ENCODE measurements at places on chromosomes 11 and 22. TPM values are rescaled to one million over a fixed set of nuclear protein-coding genes. Genes with fewer than 3 reads are reported as not detected.

GRCh38 chr11:12288212-12288930 lies 89.0 kb upstream of the PARVA start:
- H3K4me3 ChIP-seq = no peak overlapping the region
- H3K36me3 ChIP-seq = no peaks in the 10 kb centered on the region
- H3K4me1 ChIP-seq = peaks cover 10% of the 10 kb centered on the region
- DNase-seq = peak; percentile 92
- H3K27ac ChIP-seq = no peak overlapping the region

GRCh38 chr22:17990942-17991341 lies 33.4 kb downstream of the MICAL3 start:
- peaks cover 27% of the 10 kb centered on the region for H3K4me1 ChIP-seq
- no peak overlapping the region for H3K27ac ChIP-seq
- H3K27me3 ChIP-seq = no peaks in the 10 kb centered on the region
- no peak for DNase-seq
- no peaks in the 10 kb centered on the region for H3K36me3 ChIP-seq
- no peak overlapping the region for H3K4me3 ChIP-seq

DNA sequence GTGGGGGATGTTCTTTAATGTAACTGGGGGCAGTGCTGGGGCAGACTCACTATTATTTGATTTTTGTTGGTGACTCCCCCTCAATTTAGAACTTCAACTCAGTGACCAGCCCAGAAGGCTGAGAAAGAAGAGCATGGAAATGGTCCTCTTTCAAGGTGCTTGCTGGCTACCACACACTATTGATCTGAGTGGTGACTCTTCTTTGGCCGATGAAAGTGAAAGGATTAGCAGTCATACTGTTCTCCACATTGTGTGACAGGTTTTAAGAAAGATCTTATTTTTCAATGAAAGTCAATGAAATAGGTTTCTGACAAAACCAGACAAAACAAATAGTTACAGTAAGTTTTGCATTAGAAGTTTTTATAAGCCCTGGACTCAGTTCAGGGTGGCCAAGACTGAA lies 29.9 kb downstream of the NLRP14 start:
- H3K27ac ChIP-seq = no peak overlapping the region
- H3K27me3 ChIP-seq = no peaks in the 10 kb centered on the region
- no peaks in the 10 kb centered on the region for H3K36me3 ChIP-seq
- H3K4me1 ChIP-seq = no peaks in the 10 kb centered on the region

DNA sequence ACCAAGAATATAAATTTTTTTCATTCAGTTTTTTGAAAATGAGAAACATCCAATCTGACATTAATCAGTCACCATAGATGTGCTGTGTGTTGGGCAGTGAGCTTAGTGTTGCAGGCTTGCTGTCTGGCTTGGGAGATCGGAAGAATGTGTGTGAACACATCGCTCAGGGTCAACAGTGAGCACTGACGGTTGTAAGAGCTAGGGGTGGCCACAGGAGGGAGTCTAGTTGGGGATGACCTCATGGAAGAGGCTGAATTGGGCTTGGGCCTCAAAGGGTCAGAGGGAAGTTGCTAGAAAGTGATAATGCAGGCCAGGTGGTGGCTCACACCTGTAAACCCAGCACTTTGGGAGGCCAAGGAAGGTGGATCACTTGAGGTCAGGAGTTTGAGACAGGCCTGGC lies 375.4 kb downstream of the DDX10 start:
- H3K27ac ChIP-seq = no peak overlapping the region
- H3K4me3 ChIP-seq = no peak overlapping the region
- no peaks in the 10 kb centered on the region for H3K36me3 ChIP-seq
- peaks cover 11% of the 10 kb centered on the region for H3K4me1 ChIP-seq
- H3K27me3 ChIP-seq = no peaks in the 10 kb centered on the region

GRCh38 chr11:10651656-10652361 lies 41.7 kb downstream of the IRAG1 start:
- no peaks in the 10 kb centered on the region for H3K27me3 ChIP-seq
- DNase-seq = no peak

DNA sequence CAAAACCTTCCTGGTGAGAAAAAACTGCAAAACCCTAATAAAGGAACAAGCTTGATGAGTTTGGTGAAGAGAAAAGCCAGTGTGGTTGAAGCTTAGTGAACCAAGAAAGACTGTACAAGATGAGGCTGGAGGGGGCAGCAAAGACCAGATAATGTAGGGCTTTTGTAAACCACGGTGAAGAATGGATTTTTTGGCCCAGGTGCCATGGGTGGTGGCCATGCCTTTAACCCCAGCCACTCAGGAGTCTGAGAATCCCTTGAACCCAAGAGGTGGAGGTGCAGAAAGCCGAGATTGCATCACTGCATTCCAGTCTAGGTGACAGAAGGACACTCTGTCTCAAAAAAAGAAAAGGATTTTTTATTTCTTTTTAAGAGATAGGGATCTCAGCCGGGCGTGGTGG lies 5.0 kb upstream of the ZDHHC5 start:
- peaks cover 3% of the 10 kb centered on the region for H3K36me3 ChIP-seq
- peaks cover 20% of the 10 kb centered on the region for H3K4me1 ChIP-seq
- H3K4me3 ChIP-seq = peak overlapping the region; percentile 14
- H3K27me3 ChIP-seq = peaks cover 4% of the 10 kb centered on the region
- no peak overlapping the region for H3K27ac ChIP-seq

- DNase-seq = no peak
- H3K27me3 ChIP-seq = peaks cover 5% of the 10 kb centered on the region
- peaks cover 16% of the 10 kb centered on the region for H3K4me1 ChIP-seq
- peaks cover 3% of the 10 kb centered on the region for H3K36me3 ChIP-seq
- no peak overlapping the region for H3K4me3 ChIP-seq
- H3K27ac ChIP-seq = no peak overlapping the region
These were observed 90.6 kb downstream of the CDKN1C start for GRCh38 chr11:2794968-2795322.

- H3K27me3 ChIP-seq = no peaks in the 10 kb centered on the region
- no peaks in the 10 kb centered on the region for H3K36me3 ChIP-seq
- no peak for DNase-seq
- peaks cover 58% of the 10 kb centered on the region for H3K4me1 ChIP-seq
- peak overlapping the region; percentile 48 for H3K27ac ChIP-seq
- H3K4me3 ChIP-seq = peak overlapping the region; percentile 98
These were observed 1.5 kb downstream of the EHD1 start for GRCh38 chr11:64876835-64877341.

- H3K4me1 ChIP-seq = peaks cover 13% of the 10 kb centered on the region
- no peak for DNase-seq
- no peaks in the 10 kb centered on the region for H3K36me3 ChIP-seq
- H3K27me3 ChIP-seq = no peaks in the 10 kb centered on the region
These were observed 1299.3 kb downstream of the BRD1 start for GRCh38 chr22:48528221-48528915.

DNA sequence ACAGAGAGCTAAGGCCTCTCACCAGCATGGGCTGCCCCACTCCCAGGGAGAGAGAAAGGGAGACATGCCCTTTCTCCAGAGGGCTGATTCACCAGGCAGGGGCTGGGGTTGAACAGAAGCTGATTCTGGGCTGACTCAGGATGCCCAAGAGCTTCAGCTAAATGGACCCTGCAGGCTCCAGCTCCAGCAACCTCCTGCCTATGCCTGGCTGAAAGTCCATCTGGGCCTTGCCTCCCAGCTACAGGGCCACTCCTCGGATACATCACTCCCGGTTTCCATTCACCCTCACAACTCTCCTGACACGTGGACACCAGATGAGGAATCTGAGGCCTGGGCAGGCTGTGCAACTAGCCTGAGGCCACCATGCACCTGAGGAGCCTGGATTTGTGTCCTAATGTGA lies 215.5 kb downstream of the BUD13 start:
- DNase-seq = no peak
- no peaks in the 10 kb centered on the region for H3K27me3 ChIP-seq
- no peaks in the 10 kb centered on the region for H3K36me3 ChIP-seq
- peaks cover 19% of the 10 kb centered on the region for H3K4me1 ChIP-seq
- peak overlapping the region; percentile 83 for H3K27ac ChIP-seq

DNA sequence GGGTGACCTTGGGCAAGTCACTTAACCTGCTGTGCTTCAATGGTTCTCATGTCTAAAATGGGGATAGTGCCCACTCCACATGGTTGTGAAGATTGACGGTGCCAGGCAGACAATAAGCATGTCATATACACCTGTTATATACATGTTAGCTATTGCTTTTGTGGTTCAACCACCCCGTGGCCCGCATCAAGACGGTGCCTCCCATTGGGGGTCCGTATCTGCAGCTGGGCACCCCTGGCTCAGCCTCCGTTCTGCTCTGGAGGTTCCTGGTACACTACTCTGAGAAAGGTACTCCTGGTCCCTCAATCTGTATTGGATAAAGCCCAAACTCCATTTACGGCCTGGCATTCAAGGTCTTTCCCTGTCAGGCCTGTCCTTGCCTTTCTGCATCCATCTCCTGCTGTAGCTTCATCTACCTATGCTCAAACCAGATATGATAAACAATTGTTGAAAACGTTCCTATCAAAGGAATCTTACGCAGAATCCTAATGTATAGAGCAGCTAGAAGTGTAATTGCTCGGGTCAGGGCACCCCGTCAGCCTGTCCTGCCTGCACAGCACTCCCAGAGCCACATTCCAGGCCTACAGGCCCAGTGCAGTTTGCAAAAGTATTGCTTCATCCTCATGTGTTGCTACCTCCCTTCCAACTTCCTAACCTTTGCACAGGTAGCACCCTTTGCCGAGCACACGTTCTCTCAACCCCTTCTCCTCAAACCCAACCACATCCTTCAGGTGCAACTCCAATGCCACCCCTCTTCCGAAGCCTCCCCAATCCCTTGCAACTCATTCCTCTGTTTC lies 194.9 kb downstream of the BCR start:
- DNase-seq = no peak
- no peaks in the 10 kb centered on the region for H3K4me1 ChIP-seq
- no peaks in the 10 kb centered on the region for H3K36me3 ChIP-seq
- peaks cover 15% of the 10 kb centered on the region for H3K27me3 ChIP-seq
- H3K27ac ChIP-seq = no peak overlapping the region

- H3K27ac ChIP-seq = no peak overlapping the region
- peak overlapping the region; percentile 42 for H3K4me3 ChIP-seq
- H3K27me3 ChIP-seq = peaks cover 8% of the 10 kb centered on the region
- H3K4me1 ChIP-seq = peaks cover 25% of the 10 kb centered on the region
- no peak for DNase-seq
- H3K36me3 ChIP-seq = no peaks in the 10 kb centered on the region
These were observed 2.7 kb upstream of the ZNF74 start for GRCh38 chr22:20391222-20391621.

- H3K27me3 ChIP-seq = no peaks in the 10 kb centered on the region
- DNase-seq = no peak
- no peaks in the 10 kb centered on the region for H3K4me1 ChIP-seq
- no peak overlapping the region for H3K27ac ChIP-seq
- H3K4me3 ChIP-seq = no peak overlapping the region
- peaks cover 41% of the 10 kb centered on the region for H3K36me3 ChIP-seq
These were observed 25.5 kb downstream of the TNKS1BP1 start for GRCh38 chr11:57299150-57299737.

- no peaks in the 10 kb centered on the region for H3K36me3 ChIP-seq
- H3K4me3 ChIP-seq = no peak overlapping the region
- H3K27me3 ChIP-seq = no peaks in the 10 kb centered on the region
- H3K27ac ChIP-seq = peak overlapping the region; percentile 60
These were observed 22.4 kb downstream of the SLC37A2 start for GRCh38 chr11:125085301-125086081.

DNA sequence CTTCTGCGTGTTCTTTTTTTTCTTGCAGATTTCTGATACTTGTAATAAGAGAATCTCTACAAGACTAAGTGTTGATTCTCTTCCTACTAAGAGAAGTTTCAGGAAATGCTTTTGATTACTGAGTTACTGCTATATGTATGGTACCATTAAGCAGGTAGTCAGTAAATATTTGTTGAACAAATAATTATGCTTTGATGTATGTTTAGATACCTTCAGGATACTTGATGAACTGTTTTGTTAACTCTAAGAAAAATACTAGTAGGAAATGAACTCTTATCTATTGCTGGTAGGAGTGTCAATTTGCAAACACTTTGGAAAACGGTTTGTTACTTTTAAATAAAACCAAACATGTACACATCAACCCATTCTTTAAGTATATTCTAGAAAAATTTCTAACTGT lies 90.6 kb downstream of the TMEM135 start:
- DNase-seq = no peak
- H3K4me1 ChIP-seq = peaks cover 9% of the 10 kb centered on the region
- H3K4me3 ChIP-seq = no peak overlapping the region
- no peak overlapping the region for H3K27ac ChIP-seq
- H3K36me3 ChIP-seq = peaks cover 4% of the 10 kb centered on the region
- no peaks in the 10 kb centered on the region for H3K27me3 ChIP-seq

- peaks cover 4% of the 10 kb centered on the region for H3K4me1 ChIP-seq
- peaks cover 13% of the 10 kb centered on the region for H3K27me3 ChIP-seq
- no peak for DNase-seq
- no peaks in the 10 kb centered on the region for H3K36me3 ChIP-seq
These were observed 1.9 kb downstream of the SMTNL1 start for GRCh38 chr11:57539342-57539741.

DNA sequence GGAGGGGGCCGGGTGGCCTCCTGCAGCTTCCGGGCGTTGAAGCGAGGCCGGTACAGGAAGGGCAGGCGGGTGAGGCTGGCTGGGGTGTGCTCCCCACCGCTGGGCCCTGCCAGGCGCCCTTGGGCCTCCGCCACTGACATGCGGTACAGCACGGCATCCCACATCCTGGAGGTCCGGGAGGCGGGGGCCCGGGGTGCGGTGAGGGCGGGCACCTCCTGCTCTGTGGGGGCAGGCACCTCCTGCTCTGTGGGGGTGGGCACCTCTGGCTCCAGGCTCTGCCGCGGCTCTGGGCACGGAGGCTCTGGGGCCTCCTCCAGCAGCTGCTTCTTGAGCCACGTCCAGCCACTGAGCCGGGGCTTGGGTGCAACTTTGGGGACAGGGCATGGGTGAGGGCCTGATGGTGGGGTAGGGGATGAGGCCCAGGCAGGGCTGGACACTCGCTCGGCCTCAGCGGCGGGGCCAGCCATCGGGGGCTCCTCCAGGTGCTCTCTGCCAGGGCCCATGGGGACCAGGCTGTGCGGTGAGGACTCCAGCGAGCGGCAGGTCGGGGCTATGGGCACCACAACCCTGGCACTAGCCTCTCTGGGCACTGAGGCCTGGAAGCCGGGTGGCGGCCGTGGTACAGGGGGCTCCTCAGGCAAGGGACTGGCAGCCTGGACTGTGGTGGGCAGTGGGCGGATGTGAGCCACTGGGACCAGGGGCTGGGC lies 2.3 kb downstream of the PRR33 start:
- H3K4me3 ChIP-seq = no peak overlapping the region
- H3K36me3 ChIP-seq = no peaks in the 10 kb centered on the region
- H3K27ac ChIP-seq = no peak overlapping the region
- no peaks in the 10 kb centered on the region for H3K27me3 ChIP-seq
- no peaks in the 10 kb centered on the region for H3K4me1 ChIP-seq

- no peaks in the 10 kb centered on the region for H3K36me3 ChIP-seq
- peaks cover 3% of the 10 kb centered on the region for H3K4me1 ChIP-seq
- H3K27ac ChIP-seq = no peak overlapping the region
- no peaks in the 10 kb centered on the region for H3K27me3 ChIP-seq
These were observed 49.7 kb downstream of the FDX1 start for GRCh38 chr11:110479108-110480101.

DNA sequence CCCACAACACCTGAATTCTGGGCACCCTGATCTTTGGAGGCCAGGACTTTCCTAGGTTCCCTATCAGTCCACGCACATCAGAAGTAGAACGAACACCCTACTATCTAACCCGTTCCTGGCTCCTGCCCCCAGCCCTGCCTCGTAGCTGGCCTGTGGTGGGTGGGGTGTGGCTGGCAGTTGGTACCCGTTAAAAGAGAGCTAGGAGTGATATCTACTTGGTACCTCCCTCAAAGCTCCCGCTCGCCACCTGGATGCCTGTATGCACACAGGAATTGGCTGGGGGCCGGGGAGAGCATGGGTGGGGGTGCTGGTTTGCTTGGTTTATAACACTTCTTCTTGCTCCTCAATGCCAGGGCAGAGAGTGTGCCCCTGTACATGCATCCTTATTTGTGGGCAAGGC lies 14.0 kb upstream of the NECTIN1 start:
- peaks cover 17% of the 10 kb centered on the region for H3K4me1 ChIP-seq
- peaks cover 15% of the 10 kb centered on the region for H3K27me3 ChIP-seq
- peak overlapping the region; percentile 78 for H3K4me3 ChIP-seq

Gene GSTT2B
- total RNA-seq = 2.1 TPM

Gene C11orf58
- 187 TPM for total RNA-seq

Gene PHOX2A
- total RNA-seq = 5.6 TPM

Gene KCNJ1
- total RNA-seq = not detected

Gene PANX3
- not detected for total RNA-seq

Gene KCNC1
- total RNA-seq = 10.2 TPM
